ENCODE measurements at places on chromosomes 5 and 9.

DNA sequence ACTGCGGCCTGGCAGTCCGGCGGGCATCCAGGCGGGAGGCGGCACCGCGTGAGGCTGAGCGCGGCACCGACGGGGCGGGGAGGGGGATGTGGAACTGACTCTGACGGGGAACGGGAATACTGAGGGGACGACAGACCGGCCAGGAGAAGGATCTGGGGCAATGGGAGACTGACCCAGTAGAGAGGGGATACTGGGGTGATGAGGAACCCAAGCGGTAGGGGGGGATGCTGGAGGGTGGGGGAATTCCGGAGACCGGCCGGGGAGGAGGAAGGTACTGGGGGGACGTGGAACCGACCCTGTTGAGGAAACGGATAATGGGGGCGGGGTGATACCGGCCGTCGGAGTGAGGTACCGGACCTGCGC, 423 bp downstream of the IPPK start:
- DNase-seq, result peak; percentile 63

- DNase-seq, result no peak
These were observed 42.2 kb downstream of the BAAT start for GRCh38 chr9:101342595-101342994.

DNA sequence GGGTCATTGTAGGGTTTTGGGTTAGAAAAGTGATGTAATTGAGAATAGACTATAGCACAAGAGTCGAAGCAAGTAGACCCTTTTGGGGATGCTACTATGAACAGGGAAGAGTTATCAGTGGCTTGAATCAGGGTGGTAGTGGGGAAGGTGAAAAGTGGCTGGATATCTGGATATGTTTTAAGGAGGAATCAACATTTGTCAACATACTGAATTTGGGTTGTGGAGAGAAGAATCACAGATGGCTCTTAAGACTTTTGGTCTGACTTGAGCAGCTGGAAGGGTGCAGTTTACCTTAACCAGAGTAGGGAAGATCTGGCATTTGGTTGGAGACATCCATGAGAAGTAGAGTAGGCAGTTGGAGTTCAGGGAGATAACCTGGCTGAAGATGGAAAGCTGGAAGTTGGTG, 38.5 kb upstream of the FCHO2 start:
- no peak for DNase-seq

GRCh38 chr5:140244525-140245025, 58.3 kb downstream of the PFDN1 start:
- DNase-seq, result peak; percentile 88

- no peak for DNase-seq
These were observed 24.8 kb downstream of the KCTD16 start for GRCh38 chr5:144195448-144195847.

- DNase-seq, result no peak
These were observed 364.0 kb downstream of the ARHGEF28 start for GRCh38 chr5:73989956-73990355.

All from AG20443 (cell line).